ENCODE measurements at places on chromosomes 16 and 17.

GRCh38 chr17:1055231-1055630, 58.3 kb downstream of the TIMM22 start:
- no peak for DNase-seq

DNA sequence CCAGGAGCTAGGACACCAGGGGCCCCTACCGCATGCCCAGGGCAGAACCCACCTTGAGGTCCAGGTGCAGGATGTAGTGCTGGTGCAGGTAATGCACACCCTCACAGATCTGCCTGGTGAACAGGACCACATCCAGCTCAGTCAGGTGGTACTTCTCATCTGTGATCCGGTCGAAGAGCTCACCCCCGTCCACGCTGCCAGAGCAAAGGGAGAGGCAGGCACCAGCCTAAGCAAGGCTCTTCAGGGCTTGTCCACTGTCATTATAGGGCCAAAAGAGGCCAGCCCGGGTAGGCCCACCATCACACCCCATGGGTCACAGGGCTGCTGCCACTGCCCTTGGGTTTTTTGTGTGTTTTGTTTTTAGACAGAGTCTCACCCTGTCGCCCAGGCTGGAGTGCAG, 21.0 kb downstream of the MYLK3 start:
- DNase-seq: no peak

DNA sequence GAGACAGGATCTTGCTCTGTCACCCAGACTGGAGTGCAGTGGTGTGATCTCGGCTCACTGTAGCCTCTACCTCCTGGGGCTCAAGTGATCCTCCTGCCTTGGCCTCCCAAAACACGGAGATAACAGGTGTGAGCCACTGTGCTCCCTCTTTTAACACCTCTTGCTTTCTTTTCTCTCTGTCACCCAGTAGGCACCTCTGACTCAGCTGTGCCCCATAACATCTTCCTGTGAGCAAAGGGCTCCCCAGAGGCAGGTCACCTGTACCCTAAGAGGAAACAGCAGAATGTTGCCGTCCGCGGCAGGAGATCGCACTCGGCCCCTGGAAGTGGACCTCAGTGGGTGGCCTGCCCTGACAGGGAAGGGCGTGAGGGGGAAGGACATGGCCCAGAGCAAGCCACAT, 918 bp upstream of the NLRC3 start:
- peak; percentile 65 for DNase-seq

DNA sequence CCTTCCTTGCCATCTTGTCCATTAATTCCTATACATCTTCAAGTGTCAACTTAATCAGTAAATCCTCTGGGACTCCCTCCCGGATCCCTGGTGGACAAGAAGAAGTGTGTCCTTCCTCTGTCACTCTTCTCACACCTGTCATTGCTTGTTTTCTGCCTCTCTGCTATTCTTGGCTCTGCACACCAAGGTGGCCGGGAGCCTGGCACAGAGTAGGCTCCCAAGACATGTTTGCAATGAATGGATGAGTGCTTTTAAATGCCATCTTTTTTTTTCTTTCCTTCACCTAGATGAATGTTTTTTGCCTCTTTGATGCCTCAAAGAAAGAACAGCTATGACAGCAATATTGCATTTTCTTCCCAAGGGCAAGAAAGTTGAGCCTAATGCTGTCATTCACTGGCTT, 58.0 kb upstream of the CLEC18A start:
- DNase-seq: no peak

GRCh38 chr17:19407601-19408345, 3.3 kb upstream of the RNF112 start:
- DNase-seq: no peak

- DNase-seq: no peak
These were observed 19.3 kb downstream of the CARHSP1 start for GRCh38 chr16:8849411-8850011.

DNA sequence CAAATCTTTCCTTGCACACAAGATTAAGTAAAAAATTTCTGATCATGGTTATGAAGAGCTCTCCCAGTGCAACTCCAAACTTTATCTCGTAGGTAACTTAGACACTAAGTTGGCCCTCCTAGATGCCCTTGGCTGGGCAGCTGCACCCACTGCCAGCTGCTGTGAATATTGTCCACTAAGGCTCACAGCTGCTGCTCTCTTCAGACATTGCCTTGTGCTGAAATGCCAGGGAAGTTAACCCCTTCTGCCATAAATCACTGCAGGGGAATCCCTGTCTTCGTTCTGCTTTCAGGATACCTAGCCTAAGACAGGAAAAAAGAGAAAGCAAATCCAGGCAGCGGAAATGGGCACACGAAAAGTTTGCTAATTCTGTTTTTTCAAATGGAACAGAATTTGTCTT, 106.4 kb downstream of the IRX5 start:
- DNase-seq: no peak

DNA sequence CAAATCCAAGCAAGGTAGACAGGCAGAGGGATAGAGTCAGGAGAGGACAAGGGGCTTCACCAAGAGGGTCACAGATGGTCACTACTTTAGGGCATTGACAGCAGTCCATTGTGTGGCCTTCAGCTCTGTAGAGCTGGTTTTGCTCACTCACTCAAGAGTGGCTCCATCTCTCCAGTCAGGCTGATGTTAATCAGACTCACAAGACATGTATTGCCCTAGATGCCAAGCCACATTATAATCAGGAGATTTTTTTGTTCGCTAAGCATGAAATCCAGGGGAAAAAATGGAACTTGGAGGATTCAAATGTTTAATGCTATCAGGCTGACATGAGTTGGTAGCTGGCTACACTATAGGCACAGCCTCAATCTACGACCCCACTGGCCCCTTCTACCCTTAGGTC, 32.5 kb downstream of the CD300LF start:
- no peak for DNase-seq

GRCh38 chr17:21525464-21526130, 149.4 kb downstream of the KCNJ12 start:
- DNase-seq: no peak

DNA sequence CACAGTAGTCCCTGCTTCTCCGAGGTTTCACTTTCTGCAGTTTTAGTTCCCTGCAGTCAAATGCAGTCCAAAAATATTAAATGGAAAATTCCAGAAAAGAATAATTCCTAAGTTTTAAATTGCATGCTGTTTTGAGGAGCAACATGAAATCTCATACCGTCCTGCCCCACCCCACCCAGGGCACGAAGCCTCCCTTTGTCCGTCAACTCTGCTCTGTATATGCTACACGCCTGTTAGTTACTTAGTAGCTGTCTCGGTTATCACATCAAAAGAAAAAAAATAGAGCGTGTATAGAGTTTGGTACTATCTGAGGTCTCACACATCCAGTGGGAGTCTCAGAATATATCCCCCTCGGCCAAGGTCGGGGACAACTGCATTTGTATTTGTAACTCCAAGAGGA, 129.4 kb upstream of the NOL11 start:
- DNase-seq: no peak

DNA sequence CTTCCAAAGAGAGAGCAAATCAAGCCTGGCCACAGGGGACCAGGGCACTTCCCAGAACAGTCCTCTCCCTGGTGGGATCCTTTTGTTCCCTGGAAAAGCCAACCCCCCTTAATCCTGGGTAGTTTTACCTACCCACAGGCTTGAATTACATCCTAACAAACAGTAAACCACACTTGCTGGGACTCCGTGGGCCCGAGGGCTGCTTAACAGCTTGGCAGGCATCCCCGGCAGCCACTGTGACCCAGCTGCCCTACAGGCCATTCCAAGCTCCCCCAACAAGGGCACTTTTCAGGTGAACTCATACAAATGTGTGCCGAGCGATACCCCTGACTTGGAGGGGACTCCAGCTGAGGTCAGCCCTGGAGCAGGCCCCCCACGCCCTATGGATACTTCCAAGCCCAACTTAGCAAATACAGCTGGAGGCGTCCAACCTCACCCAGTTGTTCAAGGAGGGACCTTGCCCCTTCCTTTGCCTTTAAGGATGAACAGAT, 26.4 kb downstream of the ADCY9 start:
- no peak for DNase-seq

DNA sequence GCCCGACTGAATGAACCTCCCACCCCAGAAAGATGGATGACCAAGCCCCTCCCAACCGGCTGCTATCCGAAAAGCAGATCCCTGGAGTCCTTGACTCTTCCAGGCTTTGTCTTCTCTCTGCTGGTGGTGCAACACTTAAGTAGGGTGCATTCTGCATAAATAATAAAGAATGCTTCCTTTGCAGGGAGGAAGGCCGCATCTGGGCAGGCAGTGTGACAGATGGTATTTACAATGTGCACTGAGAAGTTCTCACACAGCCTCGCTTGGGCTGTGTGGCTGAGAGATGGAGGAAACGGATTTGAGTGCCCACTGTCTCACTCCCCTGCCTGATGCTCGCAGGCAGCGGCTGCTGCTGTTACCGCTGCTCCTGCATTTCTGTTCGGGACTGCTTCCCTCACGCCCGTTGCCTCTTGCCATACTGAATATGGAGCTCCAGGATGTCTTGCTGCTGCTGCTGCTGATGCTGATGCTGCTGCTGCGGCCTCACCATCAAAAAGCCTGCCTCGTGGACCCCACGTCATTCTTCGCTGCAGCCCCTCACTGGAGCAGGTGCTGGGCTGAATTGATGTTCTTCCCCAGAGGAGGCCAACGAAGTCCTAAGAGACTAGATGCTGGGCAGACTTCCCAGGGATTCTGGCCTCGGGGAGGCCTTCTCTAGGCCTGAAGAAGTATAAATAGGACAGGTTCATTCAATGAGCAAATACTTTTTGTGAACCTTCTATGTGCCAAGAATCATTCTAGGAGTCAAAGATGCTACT, 7.1 kb upstream of the RHBDL3 start:
- DNase-seq: no peak

DNA sequence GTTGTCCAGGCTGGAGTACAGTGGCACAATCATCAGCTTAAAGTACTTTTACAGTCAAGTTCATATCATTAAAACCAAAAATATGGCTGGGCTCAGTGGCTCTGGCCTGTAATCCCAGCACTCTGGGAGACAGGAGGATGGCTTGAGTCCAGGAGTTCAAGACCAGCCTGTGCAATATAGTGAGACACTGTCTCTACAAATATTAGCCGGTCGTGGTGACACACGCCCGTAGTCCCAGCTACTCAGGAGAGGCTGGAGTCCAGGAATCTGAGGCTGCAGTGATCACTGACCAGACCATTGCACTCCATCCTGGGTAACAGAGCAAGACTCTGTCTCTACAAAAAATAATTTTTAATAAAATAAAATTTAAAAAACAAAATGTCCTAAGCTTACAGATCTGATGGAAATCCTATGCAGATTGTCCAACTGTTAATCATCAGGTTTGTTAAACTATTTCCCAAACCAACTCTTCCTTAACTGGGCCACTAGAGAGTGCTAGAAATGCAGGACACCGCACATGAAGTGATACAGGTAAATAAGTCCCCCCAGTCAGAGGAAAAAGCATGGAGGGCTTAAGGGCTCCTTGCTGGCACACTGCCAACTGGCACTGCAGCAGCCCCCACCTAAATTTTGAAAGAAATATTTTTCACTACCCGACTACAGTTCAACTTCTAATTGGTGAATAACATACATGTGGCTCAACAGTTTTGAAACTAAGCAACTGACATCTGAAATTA, 2.8 kb downstream of the USP22 start:
- DNase-seq: peak; percentile 49

DNA sequence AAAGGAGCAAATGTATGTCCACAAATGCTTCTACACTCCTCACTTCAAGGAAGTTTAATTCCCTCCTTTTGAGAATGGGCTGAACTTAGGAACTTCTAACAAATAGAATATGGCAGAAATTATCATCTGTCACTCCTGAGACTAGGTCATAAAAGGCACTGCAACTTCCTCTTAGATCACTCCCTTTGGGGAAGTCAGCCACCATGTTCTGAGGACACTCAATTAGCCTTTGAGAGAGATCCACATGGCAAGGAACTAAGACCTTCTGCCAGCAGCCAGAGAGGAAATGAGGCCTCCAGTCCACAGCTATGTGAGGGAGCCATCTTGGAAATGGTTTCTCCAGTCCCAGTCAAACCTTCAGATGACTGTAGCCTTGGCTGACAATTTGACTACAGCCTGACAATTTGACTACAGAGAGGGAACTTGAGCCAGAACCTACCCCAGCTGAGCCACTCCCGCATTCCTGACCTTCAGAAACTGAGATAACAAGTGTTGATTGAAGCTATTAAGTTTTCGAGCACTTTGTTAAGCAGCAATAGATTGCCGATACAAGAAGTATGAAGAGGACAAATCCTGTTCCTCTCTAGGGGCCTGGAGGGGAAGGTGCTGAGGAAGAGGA, 113.4 kb upstream of the SEC14L1 start:
- no peak for DNase-seq

DNA sequence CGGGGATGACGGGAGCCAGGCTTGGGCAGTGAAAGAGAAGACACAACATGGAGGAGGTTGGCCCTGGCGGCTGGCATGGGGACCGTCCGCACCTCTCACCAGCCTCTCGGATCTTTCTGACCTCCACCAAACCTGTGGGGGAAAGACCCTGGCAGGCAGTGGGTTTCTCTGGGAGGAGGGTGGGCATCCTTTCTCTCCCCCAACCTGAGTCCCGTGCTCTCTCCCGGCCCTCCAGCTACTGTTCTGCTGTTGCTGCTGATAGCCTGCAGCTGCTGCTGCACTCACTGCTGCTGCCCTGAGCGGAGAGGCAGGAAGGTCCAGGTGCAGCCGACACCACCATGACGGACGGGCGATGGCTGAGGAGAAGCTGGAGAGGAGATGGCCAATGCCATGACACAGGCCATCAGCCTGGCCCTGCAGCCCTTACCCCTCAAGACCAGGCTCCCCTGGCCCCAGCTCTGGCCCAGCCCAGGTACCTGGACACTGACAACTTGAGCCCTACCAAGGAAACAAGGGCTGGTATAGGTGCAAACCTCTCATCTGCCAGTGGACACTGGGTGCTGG, 7.4 kb downstream of the SMIM5 start:
- DNase-seq: no peak

DNA sequence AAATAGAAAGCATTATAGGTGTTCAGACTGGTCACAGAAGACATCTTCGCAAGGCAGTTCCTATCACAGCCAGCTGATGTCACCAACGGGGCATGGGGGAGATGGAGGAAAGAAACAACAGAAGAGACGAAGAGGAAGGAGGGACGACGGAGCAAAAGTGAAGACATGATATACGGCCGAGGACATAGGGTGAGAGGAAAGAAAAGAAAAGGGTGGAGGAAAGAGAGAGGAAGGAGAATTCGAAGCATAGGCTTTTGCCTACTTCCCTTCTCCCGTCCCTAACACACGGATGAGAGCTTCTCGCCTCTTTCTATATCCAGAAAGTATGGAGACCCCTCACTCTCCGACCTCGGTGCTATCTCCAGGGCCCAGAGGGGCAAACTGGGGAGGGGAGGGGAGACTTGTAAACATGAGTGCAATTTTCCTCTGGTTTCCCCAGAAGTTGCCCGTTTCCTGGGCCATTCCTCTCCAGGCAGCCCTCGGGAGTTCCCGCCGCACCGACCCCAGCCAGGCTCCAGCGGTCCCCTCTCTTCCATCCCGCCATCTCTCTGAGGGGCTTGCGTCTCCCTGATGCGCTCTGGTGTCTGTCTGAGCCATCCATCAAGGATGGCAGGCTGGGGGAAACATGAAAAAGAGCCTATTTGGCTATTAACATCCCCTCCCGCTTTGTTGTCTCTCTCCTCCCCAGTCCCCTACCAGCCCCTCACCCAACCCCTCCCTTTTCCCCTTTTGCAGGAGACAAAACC, 26.0 kb downstream of the COPZ2 start:
- peak; percentile 57 for DNase-seq
